Thymus (tissue), 14 donors: ENCODE measurements at places on chromosomes 12 and 14.

- DNase-seq: no peak
These were observed 6.0 kb downstream of the KRT7 start for GRCh38 chr12:52238916-52239646.

- no peak for DNase-seq
These were observed 27.0 kb downstream of the IL26 start for GRCh38 chr12:68198507-68199086.

- no peak for DNase-seq
These were observed 19.1 kb upstream of the DNM1L start for GRCh38 chr12:32659908-32660440.

DNA sequence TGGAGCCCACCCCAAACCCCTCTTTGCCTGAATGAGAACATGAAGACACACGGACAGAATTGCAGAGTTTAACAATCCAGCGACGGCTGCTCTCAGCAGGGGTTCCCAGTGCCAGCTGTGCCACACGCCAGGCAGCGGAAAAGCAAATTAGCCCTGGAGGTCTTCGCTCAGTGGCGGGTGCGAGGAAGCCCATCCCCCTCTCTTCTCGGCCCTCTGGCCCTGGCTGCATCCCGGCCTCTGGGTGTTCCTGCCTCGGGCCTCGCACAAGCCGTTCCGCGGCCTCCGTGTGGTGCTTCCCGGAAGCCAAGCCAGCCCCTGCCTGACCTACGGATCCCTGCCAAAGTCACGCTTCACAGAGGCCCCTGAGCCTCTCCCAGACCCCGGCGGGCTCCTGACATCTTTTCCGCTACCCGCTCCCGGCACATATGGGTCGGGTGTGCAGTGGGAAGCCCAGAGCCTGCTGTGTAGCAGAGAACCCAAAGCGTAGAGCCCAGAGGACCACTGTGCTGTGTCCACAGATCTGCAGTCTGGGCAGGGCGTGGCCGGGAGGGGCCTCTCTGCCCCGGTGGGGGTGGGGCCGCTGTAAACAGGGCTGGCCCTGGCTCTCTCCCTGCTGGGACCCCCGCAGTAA is 70.7 kb upstream of the GALNT9 start:
- DNase-seq: no peak

- DNase-seq: no peak
These were observed 68.6 kb downstream of the ETV6 start for GRCh38 chr12:11718105-11718504.

- no peak for DNase-seq
These were observed 90.0 kb downstream of the PPM1H start for GRCh38 chr12:62844915-62845314.

DNA sequence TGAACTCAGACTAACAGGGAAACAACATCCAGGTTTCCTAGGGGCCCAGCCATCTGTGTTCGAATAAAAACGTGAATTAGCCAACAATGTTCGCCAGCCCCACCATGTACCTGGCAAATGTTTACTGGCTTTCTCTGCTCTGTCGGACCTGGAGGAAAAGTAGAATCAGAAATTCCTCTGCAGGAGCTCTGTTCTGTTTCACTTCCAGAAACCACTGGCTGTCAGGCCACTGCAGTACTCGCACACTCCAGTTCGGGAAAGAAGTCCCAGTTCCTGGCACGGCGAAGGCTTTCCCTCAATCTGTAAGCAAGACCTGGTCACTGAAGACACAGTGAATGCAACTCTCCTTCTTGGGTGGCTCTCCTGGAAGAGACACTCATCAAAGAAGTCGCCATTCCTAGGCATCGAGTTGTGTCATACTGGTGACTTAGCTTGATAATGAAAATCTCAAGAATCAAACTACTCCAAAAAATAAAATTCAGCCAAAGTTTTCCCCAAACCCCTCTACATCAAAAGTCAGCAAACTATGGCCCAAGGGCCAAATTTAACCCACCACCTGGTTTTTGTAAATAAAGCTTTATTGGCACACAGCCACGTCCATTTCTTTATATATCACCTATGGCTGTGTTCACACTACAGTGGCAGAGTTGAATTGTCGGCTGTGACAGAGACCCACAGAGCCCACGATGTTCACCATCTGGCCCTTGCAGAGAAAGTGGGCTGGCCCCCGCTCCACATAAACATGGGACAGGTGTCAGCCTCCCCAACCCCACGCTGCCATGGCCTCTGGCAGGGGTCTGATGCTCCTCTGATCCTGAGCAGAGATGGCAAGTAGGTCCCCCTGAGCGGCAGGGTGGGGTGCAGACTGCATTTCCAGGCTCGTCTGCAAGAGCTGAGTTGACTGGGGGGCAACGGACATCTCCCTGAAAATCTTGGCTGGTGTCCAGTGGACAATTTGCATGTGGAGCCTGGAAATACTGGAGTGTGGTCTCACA is 189.2 kb upstream of the DIO3 start:
- DNase-seq: no peak

GRCh38 chr12:105218434-105218833 is 17.5 kb downstream of the APPL2 start:
- DNase-seq: no peak
